ENCODE measurements at places on chromosomes 1 and 21. TPM values are rescaled to one million over a fixed set of nuclear protein-coding genes. Genes with fewer than 3 reads are reported as not detected.

The SPRR2E gene
- not detected for total RNA-seq

The MYBPH gene
- total RNA-seq: not detected

The FPGT gene
- 8.9 TPM for total RNA-seq

The LRRC39 gene
- 2.3 TPM for total RNA-seq

The KCNK2 gene
- total RNA-seq: 0.28 TPM

The MMP23B gene
- total RNA-seq: 201 TPM

The ELOVL1 gene
- total RNA-seq: 36.3 TPM

The S100B gene
- 4.7 TPM for total RNA-seq

The TRABD2B gene
- 3.8 TPM for total RNA-seq

The CD48 gene
- 9.0 TPM for total RNA-seq

The WLS gene
- 80.1 TPM for total RNA-seq

The CROCC gene
- total RNA-seq: 56.2 TPM

The PRELP gene
- 232 TPM for total RNA-seq

The SLC5A9 gene
- not detected for total RNA-seq

The CD247 gene
- total RNA-seq: 1.6 TPM

The LCE2C gene
- total RNA-seq: not detected

The GPR153 gene
- total RNA-seq: 4.7 TPM

The PBX1 gene
- total RNA-seq: 50.5 TPM

The LCE1B gene
- not detected for total RNA-seq

- no peak for DNase-seq
These were observed 9.4 kb upstream of the MT1HL1 start for GRCh38 chr1:237013608-237014007.

- no peak for DNase-seq
These were observed 390.5 kb downstream of the PLPP3 start for GRCh38 chr1:56188855-56189254.

DNA sequence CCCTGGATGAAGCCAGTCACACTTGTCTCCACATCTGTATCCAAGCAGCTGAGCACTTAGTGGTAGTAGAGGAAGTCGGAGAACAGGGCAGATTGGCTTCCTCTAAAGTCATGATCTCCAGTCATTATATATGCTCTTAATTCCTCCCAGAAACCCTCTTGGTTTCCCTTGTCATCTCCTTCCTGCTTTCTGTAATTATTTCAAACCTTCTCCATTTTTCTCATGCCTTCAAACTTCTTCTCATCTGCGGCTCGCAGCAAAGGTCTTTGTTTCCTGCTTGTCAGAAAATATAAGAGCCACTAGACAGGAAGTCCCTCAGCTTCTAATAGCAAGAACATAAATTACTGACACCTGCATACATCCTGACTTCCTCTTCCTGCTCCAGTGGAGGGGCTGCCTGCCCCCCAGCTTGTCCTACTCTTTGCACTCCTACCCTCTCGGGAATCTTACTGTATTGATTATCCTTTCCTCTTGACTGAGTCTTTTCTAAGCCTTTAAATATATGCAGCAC, 124.6 kb upstream of the NGF start:
- DNase-seq: no peak

GRCh38 chr1:31587720-31588423, 11.6 kb downstream of the TINAGL1 start:
- DNase-seq: peak; percentile 68

DNA sequence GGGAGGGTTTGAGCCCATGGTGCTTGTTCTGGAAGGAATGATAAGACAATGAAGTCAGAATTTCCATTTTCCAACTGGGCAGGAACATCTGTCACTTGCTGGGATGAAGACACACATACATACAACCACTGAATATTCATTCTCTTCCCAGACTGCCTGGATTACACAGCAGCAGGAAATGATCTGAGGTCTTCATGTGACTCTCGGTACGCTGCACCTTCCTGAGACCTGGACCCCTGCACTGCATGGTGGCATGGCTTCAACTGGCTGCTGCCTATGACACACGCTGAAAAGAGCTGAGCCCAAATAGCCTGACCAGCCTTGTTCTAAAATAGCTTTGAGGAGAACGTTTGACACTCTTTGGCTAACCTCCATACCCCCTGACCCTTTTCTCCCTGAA, 150.6 kb downstream of the GABPA start:
- no peak for DNase-seq

- DNase-seq: no peak
These were observed 228.8 kb downstream of the ST6GALNAC3 start for GRCh38 chr1:76303340-76303717.

DNA sequence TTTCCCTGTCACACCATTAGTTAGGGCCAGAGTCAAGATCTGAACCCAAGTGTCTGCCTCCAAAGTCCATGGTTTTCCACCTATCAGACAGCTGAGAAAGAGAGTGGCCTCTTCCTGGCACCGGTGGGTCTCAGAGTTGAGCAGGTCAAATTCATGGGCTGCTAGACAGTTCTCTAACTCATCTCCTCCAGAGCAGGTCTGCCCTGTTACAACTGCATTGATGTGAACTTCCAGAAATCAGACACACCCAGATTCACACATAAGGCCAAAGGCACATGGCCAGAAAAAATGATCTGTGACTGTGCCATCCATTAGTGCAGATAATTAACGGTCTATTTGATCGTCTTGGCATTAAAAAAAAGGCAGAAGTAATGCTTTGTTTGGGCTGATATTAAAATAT, 17.5 kb downstream of the SMIM12 start:
- no peak for DNase-seq

DNA sequence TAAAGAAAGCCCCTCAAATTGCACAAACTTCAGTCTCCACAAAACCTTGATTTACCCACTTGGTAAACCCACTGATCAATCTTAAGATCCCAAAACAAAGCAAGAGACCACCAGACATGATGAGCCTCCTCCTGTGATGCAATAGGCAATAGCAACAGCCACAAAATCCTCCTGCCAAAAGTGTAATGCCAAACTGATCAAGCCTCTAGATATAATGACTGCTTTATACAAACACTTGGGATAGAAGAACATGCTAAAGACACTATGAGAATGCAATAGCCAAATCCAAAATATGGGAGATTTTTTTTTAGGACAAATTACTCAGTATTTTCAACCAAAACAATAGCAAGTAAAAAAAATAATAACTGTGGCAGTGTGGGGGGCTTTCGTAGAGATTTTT, 64.9 kb upstream of the PTGFRN start:
- no peak for DNase-seq

GRCh38 chr1:228079601-228080263, 2.8 kb upstream of the ARF1 start:
- no peak for DNase-seq

GRCh38 chr1:156516821-156517220, 16.2 kb upstream of the MEF2D start:
- no peak for DNase-seq

GRCh38 chr1:2861143-2861987, 59.9 kb upstream of the TTC34 start:
- no peak for DNase-seq

GRCh38 chr1:59089036-59089798, 207.7 kb upstream of the FGGY start:
- no peak for DNase-seq

GRCh38 chr1:8426996-8427395, 109.1 kb downstream of the SLC45A1 start:
- DNase-seq: no peak

DNA sequence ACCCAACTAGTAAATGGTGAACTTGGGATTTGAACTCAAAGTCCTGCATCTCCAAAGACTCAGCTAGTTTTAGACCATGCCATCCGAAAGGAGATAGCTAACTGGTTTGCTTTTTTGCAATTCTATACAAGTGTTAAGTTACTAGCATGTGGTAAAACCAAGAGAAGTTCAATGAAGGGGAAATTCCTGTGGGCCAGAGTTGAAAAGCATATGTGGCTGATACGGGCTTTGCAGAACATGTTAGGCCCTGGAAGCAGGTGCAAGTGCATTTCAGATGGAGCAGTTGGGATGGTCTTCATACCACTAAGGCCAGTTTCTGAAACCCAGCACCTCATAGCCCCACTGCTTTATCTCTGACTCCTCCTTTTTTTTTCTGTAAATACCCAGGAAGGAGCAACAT, 620.9 kb downstream of the PLPP3 start:
- DNase-seq: no peak

- DNase-seq: no peak
These were observed 216.4 kb downstream of the VAV3 start for GRCh38 chr1:107748531-107748930.

DNA sequence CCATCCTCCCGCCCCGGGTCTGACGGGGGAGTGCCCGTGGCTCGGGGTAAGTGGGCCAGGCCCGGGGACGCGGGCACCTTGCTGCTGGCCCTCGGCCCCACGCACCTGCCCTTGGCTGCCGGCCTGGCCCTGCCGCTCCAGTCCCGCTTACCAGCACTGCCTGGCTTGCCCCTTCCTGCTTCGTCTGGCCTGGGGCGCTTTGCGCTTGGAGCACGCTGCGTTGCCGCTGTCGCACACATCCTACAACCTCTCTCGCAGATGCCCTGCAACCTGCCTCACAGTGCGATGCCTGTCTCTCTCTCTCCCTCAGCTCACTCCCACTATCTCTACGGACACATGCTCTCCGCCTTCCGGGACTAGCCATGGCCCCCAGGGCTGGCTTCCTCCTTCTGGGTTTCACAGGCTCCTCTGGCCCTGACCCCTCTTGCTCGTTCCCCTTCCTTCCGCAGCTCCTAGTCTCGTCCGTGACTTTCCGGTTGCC, 9.7 kb downstream of the MYOG start:
- no peak for DNase-seq

DNA sequence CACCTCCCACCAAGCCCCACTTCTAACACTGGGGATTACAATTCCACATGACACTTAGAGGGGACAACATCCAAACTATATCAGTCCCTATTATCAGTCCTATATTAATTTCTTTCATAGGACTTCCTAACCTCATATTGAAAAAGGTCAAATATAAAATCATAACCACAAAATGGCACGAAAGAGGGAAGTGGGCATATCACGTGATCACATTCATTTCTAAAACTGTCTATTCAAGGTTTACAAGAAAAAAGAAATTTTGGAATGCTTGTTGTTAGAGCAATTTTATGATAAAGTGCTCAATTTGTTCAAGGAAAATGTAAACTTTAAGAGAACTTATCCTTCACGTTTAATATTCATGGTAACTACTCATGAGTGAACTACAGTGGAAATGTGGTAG, 13.2 kb upstream of the CDC7 start:
- DNase-seq: no peak

- no peak for DNase-seq
These were observed 36.2 kb upstream of the SEC16B start for GRCh38 chr1:178006043-178006442.

GRCh38 chr21:31531967-31532366, 127.5 kb upstream of the SOD1 start:
- DNase-seq: no peak

GRCh38 chr1:106063510-106063909, 993.0 kb upstream of the PRMT6 start:
- no peak for DNase-seq

DNA sequence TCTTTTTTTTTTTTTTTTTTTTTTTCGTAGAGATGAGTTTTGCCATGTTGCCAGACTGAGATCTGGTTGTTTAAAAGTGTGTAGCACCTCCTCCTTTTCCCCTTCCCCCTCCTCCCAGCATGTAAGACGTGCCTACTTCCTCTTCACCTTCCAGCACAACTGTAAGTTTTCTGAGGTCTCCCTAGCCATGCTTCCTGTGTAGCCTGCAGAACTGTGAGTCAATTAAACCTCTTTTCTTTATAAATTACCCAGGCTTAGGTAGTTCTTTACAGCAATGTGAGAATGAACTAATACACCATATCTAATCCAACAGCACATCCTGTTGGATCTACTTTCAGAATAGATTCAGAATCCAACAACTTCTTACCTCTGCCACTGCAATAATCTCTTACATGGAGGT, 111.1 kb downstream of the CLIC6 start:
- no peak for DNase-seq

- DNase-seq: no peak
These were observed 12.4 kb downstream of the PLPP3 start for GRCh38 chr1:56566994-56567393.

- DNase-seq: no peak
These were observed 277.6 kb upstream of the NCAM2 start for GRCh38 chr21:20720623-20721022.

- DNase-seq: no peak
These were observed 3.2 kb upstream of the KIAA1614 start for GRCh38 chr1:180909462-180909976.

DNA sequence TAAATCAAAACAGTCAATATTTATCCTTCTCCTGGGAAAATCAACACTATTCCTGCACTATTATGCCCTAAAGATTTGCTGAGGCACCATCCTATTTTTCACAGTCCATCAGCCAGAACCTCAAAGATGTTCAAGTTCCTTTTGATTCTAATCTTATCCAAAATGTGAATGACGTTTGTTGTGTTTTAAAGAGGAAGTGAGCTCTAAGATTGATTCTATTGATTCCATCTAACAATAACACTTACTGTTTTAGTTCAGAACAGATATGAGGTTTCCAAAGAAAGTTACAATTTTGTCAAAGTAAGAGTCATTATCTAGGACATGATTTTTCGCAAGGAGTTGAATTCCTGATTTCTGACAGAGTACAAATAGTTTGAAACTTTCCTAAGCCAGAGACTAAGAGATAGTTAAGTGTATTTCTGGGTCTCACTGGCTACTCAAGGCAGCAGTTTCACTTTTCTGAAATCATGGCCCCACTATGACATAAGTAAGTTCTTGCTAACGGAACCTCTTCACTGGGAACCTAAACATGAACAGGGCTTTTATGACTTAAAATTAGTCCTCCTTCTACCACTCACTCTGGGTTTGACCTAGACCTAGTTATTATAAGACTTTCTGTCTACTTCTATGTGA, 84.7 kb downstream of the LHX9 start:
- DNase-seq: no peak

GRCh38 chr1:229379846-229380245, 37.0 kb upstream of the CCSAP start:
- DNase-seq: no peak

DNA sequence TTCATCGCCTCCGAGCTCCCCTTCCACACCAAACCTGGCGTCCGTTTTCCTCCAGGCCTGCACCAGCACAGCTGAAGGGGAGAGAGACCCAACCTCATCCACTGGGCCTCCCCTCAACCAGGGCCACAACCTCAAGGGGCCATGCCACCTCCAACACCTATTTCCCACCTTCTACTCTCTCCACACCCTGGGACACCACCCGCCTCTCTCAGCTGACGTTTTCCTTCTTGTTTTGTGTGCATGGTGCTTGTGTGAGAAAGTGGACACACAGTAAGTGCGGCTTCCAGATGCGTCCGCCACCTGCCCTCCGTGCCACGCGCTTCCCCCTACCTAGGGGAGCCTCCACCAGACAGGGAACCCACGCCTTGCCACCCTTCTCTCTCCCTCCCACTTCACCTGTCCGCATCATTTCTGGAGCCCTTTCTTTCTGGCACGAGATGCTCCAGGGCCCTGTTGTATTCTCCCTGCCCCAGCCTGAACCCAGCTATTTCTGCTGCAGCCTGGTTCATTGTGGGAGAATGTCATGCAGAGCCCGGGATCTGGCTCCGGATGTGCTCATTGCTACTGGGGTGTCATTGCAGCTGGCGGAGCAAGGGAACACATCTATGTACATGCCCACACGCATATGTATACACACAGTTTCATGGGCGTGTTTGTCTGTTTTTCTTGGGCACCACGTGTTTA, 1.3 kb upstream of the GNB1 start:
- DNase-seq: no peak

All from thoracic aorta (tissue), 2 donors.